ENCODE measurements at places on chromosomes 1 and 21. TPM values are rescaled to one million over a fixed set of nuclear protein-coding genes. Genes with fewer than 3 reads are reported as not detected.

- no peak for DNase-seq
Measured at GRCh38 chr1:64343105-64343822, 126.7 kb upstream of the CACHD1 start.

DNA sequence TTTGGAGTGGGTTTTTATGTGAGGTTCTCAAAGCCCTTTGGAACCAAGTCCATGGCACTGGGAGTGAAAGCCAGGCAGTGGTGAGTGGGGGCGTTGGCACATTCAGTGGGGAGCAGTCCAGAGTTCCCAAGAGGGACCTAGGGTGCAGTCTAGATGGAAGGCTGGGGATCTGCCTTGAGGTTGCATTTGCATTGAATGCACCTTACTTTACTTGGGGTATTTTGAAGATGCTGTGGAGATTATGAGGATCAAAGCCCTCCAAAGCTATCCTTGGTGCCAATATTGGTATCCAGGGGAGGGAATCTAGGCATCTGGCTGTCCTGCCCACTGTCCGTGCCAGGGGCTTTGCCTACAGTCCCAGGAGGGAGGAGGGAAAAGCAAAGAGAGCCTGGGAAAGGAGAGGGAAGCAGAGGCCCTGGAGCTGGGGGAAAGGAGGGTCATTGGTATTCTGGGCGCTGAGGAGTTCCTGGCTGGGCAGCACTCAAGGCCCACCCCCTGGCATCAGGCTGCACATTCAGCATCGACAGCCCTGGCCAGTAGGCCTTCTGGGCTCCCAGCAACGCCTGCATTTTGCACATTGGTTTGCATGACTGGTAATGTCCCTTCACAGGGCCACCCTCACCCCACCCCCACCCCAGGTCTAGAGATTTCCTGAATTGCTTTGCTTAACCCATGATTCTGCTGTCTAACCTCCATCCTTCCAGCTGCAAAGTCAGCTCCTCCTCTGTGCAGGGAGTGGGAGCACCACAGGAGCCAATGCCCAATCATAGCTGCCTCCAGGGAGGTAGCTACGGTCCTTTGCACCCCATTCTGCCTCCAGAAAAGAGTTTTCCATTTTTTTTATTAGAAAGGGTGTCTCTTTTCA is 843 bp upstream of the BCAN start:
- DNase-seq: no peak

Gene UBE2U
- not detected for total RNA-seq

DNA sequence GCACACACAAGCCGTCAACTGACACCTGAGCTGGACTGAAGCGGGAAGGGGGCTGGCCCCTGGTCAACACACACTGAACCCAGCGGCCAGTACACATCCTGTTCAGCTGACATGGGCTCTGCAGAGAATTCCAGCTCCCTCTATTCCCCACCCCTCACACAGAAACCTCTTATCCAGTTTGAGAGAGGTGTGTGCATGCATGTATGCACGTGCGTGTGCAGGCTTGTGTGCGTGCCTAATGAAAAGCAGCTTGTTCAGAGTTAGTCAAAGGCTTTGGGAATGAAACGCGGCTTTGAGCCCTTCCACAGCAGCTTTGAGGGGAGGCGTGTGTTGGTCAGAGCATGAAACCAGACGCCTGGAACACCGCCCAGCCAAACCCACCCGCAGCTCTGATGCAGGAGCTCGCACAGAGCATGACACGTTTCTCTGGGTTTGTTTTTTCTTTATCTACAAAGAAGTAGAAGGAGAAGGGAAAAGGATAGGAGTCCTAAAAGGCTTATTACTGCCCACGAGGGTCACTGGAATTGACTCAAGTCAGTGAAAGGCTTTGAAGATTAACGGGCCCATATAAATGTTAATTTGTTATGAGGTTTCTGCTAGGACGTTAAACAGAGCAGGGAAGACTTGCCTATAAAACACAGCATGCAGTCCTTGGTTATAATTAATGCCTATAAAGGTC is 184.2 kb downstream of the ETS2 start:
- peak; percentile 87 for DNase-seq

Gene DCST1
- total RNA-seq: 0.16 TPM

DNA sequence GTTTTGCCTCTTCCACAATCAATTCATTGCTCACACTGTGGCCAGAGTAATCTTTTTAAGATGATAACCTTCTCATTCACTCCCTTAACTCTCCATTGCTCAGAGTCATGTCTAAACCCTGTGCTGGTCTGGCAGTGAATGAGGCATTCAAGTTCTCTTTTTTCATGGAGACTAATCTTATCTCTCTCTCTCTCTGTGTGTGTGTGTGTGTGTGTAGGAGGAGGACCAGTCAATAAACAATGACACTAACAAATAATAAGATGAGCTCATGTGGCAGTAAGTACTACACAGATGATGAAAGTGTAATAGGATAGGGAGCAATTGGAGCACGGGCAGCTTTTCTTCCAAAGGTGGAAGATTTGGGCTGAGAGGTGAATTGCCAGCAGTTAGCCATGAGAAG is 122.0 kb upstream of the B3GALT2 start:
- no peak for DNase-seq

Gene DIRAS3
- total RNA-seq: 1.4 TPM

Gene SH3BGR
- total RNA-seq: 6.4 TPM

Gene GPR89B
- total RNA-seq: 26.3 TPM

GRCh38 chr21:37060296-37060695 is 12.6 kb downstream of the PIGP start:
- no peak for DNase-seq

Gene DSCAM
- 0.55 TPM for total RNA-seq

- no peak for DNase-seq
Measured at GRCh38 chr1:6462412-6463119, 3.4 kb downstream of the TNFRSF25 start.

Gene LCE1C
- not detected for total RNA-seq

GRCh38 chr1:20266141-20266540 is 24.5 kb upstream of the VWA5B1 start:
- DNase-seq: no peak

Gene MAGOH
- total RNA-seq: 12.2 TPM

Gene CCDC27
- not detected for total RNA-seq

Gene SMCP
- total RNA-seq: not detected

GRCh38 chr1:113003751-113004690 is 48.0 kb upstream of the SLC16A1 start:
- DNase-seq: no peak

- no peak for DNase-seq
Measured at GRCh38 chr1:15251857-15252835, 5.1 kb downstream of the FHAD1 start.

- DNase-seq: no peak
Measured at GRCh38 chr1:184875218-184875617, 99.1 kb downstream of the NIBAN1 start.

All from sigmoid colon (tissue), 7 donors.